ENCODE measurements at places on chromosomes 3 and 15. TPM values are rescaled to one million over a fixed set of nuclear protein-coding genes. Genes with fewer than 3 reads are reported as not detected.

DNA sequence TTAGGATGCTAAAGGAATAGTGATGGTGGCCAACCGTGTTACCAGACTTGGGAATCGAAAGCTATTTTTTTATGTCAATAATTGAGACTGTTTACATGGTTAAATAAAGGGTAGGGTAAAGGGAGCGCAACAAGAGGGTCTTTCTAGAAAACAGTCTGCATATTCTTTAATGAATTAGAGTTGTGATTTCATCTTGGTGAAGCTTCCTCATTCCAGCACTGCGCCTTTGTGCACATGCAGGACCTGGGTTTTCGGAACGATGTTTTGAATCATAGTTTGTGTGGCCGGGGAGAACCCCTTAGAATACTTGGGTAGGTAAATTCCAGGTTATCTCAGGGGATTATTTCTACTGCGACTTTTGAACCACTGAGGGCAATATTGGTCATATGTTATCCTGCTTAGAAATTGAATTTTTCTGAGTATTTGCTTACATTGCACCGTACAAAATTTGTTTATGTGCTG is 1.3 kb downstream of the PIK3CA start:
- H3K36me3 ChIP-seq, result no peaks in the 10 kb centered on the region
- H3K4me1 ChIP-seq, result peaks cover 17% of the 10 kb centered on the region
- peak overlapping the region; percentile 98 for H3K4me3 ChIP-seq
- DNase-seq, result peak; percentile 21

GRCh38 chr3:157134620-157135191 is 25.2 kb downstream of the CCNL1 start:
- H3K36me3 ChIP-seq, result no peaks in the 10 kb centered on the region
- no peaks in the 10 kb centered on the region for H3K27me3 ChIP-seq
- H3K27ac ChIP-seq, result no peak overlapping the region
- H3K4me3 ChIP-seq, result no peak overlapping the region
- peaks cover 13% of the 10 kb centered on the region for H3K4me1 ChIP-seq

- no peaks in the 10 kb centered on the region for H3K36me3 ChIP-seq
- H3K4me1 ChIP-seq, result peaks cover 45% of the 10 kb centered on the region
- H3K27me3 ChIP-seq, result no peaks in the 10 kb centered on the region
- no peak overlapping the region for H3K4me3 ChIP-seq
- peak overlapping the region; percentile 12 for H3K27ac ChIP-seq
Observed at GRCh38 chr3:168548719-168549118, 453.0 kb upstream of the GOLIM4 start.

DNA sequence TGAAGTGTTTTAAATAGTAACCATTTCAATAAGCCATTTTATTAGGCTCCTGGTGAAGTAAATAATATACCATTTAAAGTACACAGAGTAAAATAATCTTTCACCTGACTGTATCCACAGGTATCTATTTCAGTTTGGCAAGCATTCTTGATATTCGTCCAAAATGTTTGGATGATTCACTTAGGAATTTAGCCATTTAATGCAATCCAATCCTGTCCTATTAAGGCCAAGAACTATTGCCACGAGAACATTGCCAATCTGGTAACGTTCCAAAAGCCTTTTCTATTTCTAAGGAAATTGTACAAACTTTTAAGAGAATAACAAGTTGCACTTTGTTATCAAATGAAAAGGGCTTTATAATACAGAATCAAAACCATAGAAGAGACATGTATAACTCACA is 209.8 kb upstream of the THRB start:
- no peaks in the 10 kb centered on the region for H3K36me3 ChIP-seq
- no peaks in the 10 kb centered on the region for H3K4me1 ChIP-seq
- H3K27me3 ChIP-seq, result no peaks in the 10 kb centered on the region
- H3K4me3 ChIP-seq, result no peak overlapping the region
- DNase-seq, result no peak
- H3K27ac ChIP-seq, result no peak overlapping the region

DNA sequence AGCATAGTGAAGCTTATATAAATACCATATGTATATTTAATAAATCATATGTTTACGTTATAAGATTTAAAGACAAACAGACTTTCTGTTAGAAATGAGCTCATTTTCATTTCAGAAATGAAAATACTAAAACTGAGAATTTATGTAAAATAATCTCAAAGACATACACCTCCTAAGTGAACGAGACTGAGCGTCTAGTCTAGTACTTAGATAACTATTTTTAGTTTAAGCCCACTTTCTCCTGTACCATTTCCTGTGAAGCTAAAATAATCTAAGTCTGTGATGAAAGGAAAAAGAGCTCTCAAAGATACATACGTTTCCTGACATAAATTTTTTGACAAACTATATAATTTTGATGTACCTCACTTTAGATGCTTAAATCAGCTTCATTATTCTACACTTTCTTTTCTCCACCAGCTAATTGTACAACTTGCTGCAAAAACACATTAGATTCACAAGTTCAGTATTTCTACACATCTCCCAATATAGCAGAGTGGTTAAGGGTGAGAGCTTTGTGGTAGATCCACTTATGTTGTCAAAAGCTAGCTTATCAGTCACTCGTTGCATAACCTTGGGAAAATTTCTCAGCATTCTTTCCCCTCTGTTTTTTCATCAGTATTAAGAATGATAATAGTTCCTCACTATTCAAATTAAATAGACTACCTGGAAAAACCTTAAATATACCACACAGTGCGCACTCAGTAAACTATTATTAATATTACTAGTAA is 703.0 kb downstream of the PLOD2 start:
- no peaks in the 10 kb centered on the region for H3K36me3 ChIP-seq
- H3K4me3 ChIP-seq, result no peak overlapping the region

- H3K4me1 ChIP-seq, result no peaks in the 10 kb centered on the region
- no peak overlapping the region for H3K4me3 ChIP-seq
- H3K27me3 ChIP-seq, result no peaks in the 10 kb centered on the region
- H3K27ac ChIP-seq, result no peak overlapping the region
- DNase-seq, result no peak
- H3K36me3 ChIP-seq, result peaks cover 40% of the 10 kb centered on the region
Observed at GRCh38 chr3:183734750-183735494, 37.3 kb downstream of the YEATS2 start.

DNA sequence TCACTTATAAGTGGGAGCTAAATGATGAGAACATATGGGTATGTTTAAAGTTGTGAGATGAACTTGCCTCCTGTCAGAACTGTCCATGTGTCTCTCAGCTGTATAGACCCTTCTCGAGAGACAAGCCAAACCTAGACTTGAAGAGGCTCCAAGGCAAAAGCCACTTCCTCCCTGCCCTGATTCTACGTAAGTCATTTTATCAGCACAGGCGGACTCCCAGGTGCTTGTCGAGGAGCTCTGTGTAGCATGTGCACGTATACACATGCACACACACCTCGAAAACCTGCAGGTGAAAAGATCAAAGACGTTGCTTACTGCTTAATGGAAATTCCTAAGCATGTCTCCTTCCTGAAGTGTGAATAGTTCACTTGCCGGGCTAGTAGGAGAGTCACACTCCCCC is 5.6 kb upstream of the CLEC3B start:
- DNase-seq, result no peak
- H3K27ac ChIP-seq, result no peak overlapping the region
- no peaks in the 10 kb centered on the region for H3K36me3 ChIP-seq
- no peaks in the 10 kb centered on the region for H3K27me3 ChIP-seq
- H3K4me3 ChIP-seq, result no peak overlapping the region
- H3K4me1 ChIP-seq, result peaks cover 5% of the 10 kb centered on the region

DNA sequence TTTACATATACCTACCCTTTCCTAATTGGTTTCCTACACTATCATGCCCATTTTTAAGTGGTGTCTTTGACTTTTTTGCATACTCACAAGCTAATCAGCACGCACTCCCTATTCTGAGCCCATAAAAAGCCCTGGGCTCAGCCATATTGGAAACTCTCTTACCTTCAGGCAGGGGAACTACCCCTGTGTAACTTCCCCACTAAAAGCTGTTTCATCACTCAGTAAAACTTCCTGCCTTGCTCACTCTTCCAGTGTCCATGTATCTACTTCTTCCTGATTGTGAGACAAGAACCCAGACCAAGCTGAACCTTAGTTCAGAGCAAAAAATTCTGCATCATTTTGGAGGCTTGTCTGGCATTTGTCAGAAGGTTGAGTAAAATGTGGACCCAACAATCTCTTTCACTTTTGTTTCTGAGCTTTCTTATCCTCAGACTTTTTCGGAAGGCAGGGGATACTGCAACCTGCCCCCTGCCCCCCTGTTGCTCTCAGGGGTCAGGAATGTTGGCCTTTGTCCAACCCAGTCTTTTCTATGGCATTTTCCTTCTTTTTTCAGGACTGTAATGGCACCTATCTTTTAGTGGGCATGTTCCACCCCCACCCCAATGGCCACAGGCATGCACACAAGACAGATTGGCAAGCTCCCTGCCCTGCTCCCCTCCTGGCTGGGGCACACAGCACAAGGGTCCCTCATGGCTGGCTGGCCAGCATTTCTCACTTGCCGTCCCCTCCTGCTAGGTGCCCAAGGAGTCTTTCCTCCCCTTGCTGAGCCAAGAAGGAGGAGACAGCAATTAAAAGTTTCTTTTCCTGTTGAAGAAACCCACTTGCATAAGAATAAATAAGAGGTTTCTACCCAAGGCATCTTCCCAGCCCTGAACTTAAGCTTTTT is 26.3 kb upstream of the TMEM45A start:
- no peaks in the 10 kb centered on the region for H3K27me3 ChIP-seq
- no peak overlapping the region for H3K4me3 ChIP-seq
- no peaks in the 10 kb centered on the region for H3K4me1 ChIP-seq
- no peak overlapping the region for H3K27ac ChIP-seq
- H3K36me3 ChIP-seq, result no peaks in the 10 kb centered on the region

- H3K36me3 ChIP-seq, result peaks cover 44% of the 10 kb centered on the region
- no peaks in the 10 kb centered on the region for H3K27me3 ChIP-seq
- no peaks in the 10 kb centered on the region for H3K4me1 ChIP-seq
- no peak for DNase-seq
Observed at GRCh38 chr3:121821421-121822199, 13.2 kb downstream of the IQCB1 start.

GRCh38 chr3:186251948-186252619 is 110.0 kb downstream of the DGKG start:
- no peak overlapping the region for H3K27ac ChIP-seq
- H3K36me3 ChIP-seq, result no peaks in the 10 kb centered on the region
- no peak overlapping the region for H3K4me3 ChIP-seq

Gene LIPH
- 0.03 TPM for total RNA-seq

Measured in neural progenitor cell (in vitro differentiated cells).